ENCODE measurements at places on chromosomes 16 and 17.

- DNase-seq, result no peak
These were observed 6.1 kb upstream of the KRT14 start for GRCh38 chr17:41592601-41593305.

- no peak for DNase-seq
These were observed 16.7 kb downstream of the CCDC40 start for GRCh38 chr17:80053102-80053501.

DNA sequence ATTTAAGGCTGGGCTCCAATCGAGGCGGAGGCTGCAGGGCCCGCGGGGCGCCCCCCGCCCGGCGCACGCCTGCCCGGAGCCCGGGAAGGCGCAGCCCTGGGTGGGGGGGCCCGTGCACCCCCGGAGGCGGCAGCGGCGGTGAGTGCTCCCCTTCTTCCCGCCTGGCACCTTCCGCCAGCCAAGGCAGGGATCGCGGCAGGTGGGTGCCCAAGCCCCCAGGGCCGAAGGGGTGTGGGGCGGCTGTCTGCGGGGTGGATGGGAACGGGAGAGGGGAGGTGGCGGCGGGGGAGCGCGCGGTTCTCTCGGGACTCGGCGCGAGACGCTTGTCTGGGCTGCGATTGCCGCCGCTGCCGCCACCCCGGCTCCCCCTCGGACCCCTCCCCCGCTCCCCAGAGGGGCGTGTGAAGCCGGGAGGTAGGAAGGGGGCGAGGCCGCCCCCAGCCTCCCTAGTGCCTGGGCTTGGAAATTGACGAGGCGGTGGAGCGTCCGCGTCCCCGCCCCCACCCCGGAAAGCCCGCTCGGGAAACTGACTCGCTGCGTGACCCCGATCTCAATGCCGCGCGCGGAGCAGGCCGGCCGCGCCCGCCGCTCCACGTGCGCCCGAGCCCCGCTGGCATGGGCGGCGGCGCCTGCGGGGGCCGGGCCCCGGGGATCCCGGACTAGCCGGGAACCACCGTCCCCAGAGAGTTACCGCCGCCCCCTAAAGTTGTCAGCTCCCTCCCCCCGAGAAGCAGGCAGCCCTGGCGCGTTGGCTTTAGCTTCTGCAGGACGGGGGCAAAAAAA lies 231.5 kb downstream of the MRTFB start:
- DNase-seq, result peak; percentile 27

- DNase-seq, result peak; percentile 14
These were observed 1.9 kb upstream of the CBFB start for GRCh38 chr16:67027046-67027445.

DNA sequence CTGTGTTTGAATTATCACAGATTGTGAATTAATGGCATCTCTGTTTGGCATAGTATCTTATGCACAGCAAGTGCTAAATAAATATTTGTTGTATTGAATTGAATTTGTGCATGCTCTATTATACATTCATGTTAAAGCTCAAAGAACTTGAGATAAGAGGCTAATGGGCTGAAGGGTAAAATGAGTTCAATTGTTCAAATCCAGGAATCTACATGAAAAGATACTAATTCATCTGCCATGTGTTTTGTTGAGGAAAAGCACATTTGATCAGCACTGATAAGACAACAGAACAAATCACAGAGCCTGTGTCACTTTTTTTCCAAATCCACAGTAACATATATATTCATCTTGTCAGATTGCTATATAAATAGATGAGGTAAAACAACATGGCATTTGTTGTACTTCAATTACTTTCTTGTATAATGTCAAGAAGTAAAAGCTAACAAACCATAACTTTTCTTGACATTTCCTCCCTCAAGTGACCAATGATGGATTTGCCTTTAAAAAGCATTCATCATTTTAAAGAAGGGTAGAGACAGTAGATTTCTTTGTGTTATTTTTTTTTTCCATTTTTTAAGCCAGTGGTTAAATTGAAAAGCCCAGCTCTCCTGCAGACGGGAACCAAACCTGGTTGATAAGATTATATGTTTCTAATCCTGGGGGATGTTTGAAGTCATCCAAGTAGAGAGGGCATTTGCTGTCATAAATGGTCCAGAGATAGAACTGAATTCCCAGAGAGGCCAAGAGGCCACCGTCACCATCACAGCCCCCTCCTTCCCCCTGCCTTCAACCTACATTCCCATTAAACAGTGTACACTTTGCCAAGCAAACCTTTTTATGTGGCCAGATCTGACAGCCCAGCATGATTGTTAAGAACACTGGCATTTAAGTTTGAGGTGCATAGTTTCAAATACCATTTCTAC lies 123.0 kb downstream of the CHD9NB start:
- DNase-seq, result no peak

DNA sequence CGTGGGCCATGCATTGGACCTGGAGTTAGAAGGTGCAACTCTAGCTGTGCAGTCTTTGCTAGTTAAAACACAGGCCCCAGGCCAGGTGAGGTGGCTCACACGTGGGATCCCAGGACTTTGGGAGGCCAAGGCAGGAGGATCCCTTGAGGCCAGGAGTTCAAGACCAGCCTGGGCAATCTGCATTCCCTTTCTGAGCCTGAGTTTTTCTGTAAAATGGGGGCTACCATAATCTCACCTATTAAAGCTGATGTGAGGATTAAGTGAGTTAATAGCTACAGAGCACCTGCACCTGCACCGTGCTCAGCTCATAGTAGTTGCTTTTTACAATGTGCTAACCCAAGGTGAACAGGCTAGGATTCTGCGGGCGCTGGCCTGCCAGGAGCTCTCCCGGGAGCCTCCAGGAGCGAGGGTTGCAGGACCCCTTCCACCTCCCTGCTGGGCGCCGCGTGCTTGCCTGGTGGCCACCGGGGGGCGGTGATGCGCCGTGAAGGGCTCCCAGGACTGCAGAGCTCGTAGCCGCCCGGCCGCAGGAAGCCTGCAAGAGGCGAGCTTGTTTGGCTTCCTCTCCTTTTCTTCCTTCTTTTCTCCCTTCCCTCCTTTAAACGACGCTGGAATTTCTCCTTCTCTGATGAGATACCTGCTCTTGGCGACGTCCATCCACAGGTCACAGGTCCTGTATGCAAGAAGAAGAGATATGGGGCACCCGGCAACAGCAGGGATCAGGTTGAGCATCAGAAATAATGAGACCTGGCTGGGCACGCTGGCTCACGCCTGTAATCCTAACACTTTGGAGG lies 51.3 kb downstream of the ZFP90 start:
- peak; percentile 84 for DNase-seq
